Skeletal muscle cell (primary cell): ENCODE measurements at places on chromosomes 1 and 21.

- no peak for DNase-seq
Observed at GRCh38 chr1:181128592-181129497, 40.3 kb downstream of the IER5 start.

DNA sequence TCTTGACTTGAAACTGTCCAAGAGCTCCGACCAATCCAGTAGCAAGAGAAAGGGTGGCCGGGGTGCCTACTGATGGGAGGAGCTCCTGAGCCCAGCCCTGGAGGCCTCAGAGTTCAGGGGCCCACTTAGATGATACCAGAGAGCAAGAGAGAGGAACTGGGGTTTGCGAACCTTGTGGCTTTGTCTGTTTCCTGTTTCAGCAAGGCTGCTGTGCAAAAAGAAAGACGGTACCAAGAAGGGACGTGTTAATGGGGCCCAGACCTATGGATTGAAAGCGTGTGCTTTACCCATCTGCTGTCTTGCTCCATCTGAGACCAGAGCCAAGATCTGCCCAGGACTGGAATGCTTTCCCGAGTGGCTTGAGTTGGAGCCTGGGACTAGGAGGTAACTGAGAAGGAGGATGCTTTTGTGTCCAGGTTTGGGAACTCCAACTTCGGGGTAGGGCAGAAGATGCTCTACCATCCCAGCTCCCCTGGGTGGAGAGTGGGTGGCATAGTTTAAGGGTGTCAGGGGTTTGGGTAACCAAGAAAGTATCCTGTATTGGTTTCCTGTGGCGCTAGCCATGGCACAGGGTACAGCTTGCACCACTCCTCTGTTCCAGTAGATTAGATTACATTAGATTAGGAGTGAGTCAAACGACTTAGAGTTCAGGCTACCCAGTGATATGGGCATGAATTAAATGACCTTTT, at the start of gene TRAF3IP3:
TSS of gene TRAF3IP3 (plus strand) at position 128 of the 689 bp plus-strand sequence. CDS start 3,987 bp downstream, outside the sequence.
- no peak for DNase-seq

- no peak for DNase-seq
Observed at GRCh38 chr1:12029720-12030339, 10.5 kb downstream of the MIIP start.

DNA sequence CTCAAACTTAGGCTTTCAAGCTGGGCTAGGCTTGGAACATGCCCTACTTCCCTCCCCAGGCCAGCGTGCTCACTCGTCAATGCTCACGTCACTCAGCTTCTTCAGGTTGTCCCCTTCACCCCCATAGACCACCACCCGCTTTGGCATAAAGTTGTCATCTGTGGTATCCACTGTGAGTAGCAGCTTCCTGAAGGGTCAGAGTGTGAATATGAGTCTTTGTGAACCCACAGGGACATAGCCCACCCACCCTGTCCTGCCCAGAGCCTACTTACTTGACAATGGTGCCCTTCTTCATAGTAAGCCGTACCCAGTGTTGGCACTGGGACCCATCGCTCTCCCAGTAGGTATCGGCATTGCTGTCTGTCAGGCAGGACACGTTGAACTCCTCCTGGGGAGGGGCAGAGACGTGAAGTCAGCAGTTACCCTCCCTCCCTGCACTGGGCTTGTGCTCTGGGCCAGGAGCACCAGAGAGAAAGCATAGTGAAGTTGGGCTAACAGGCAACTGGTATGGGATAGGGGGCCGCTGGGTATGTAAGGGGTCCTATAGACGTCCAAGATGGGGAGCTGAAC, 1.7 kb downstream of the HECTD3 start:
- no peak for DNase-seq

DNA sequence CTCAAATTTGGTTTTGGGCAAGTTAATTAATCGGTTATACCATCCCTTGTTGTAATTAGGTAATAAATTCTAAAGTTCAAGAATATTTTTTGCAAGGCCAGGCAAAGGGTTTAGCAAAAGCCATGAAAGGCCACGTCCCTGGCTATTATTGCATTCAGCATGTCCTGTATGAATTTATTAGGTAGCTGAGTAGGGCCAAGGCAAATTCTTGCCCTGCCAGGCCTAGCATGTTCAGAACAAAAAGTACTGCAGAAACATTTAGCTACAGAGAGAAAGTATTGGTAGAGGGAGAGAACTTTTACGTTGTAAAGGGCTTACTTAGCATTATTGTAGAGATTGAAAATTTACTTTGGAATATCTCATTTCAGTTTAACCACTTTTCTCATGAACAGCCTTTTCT, 94.4 kb downstream of the PATJ start:
- DNase-seq = no peak

DNA sequence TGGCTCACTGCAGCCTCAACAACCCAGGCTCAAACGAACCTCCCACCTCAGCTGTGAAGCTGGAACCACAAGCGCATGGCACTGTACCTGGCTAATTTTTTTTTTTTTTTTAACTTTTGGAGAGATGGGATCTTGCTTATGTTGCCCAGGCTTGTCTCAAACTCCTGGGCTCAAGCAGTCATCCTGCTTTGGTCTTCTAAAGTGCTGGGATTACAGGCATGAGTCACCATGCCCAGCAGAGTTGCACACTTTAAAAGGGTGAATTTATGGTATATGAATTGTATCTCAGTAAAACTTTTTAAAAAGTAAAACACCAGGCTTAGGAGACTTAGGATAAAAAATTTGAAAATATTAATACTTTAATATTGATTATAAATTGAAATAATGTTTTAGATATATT, 99.1 kb downstream of the CLEC20A start:
- no peak for DNase-seq

DNA sequence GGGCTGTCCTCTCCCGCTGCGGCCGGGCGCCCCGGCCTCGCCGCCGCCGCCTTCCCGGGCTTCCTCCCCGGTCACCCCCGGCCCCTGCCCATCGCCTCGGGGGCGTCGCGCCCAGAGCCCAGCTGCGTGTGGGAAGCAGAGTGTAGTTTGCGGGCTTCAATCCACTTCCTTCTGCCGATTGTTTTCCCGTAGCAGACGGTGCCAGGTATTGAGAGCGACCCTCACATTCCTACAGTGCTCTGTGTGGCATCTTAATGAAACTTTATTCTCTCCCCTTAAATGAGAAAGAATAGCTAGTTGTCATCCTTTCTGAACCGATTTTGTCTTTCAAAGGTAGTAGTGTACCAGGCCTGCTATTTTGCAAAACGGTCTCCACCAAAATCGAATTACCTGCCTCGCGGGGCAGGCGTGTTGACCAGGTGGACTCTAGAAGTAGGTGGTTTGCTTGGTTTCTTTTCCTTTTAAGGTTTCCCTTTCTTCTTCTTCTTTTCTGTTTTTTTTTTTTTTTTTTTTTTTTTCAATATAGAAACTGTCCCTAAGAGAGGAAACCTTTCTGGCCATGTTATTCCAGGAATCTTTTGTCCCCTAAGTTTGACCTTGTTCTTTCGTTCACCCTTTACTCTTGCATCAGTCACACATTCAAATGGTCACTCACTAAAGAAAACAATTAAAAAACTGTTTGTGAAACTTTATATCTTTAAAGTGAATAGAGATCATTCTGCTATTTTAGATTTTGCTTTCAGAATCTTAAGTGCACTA, 881 bp downstream of the USP25 start:
- DNase-seq = no peak

- no peak for DNase-seq
Observed at GRCh38 chr1:34829250-34829649, 30.3 kb downstream of the SMIM12 start.

DNA sequence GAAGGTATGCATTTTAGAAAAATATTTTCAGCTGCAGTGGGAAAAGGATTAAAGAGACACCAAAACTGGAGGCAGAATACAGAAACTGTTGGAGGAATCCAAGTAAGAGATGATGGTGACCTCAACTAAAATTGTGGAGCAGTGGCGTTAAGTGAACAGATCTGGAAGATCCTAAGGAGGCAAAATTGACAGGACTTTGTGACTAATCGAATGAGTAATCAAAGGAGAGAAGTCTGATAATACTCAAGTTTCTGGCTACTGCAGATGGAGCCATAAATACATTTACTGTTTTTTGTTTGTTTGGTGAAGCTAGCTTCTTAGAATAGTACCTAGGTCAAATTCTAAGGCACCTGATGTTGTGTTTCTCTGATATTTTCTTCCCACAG, 3.1 kb downstream of the CTBS start:
- DNase-seq = no peak

- peak; percentile 52 for DNase-seq
Observed at GRCh38 chr1:20494609-20495311, 8.8 kb upstream of the CAMK2N1 start.
